ENCODE measurements at places on chromosomes 4 and X.

DNA sequence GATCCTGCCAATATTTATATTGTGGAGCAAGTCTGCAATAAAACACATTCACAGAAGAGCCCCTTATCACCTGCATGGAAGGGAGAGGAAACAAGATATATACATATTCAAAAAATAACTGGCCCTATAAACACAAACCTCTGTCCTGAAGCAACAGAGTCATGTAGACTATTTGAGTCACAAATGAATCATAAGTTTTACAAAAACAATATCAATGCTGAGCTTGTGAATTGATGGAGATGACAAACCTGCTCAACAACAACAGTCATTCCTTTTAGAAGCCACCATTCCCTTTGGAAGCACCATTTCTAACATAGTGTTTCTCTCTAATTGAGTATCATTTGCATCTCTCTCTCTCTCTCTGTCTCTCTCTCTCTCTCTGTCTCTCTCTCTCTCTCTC, 313.9 kb downstream of the MID1IP1 start:
- DNase-seq, result no peak

- no peak for DNase-seq
Measured at GRCh38 chr4:76696109-76696508, 201.8 kb downstream of the SOWAHB start.

GRCh38 chrX:12441381-12442128, 303.3 kb downstream of the FRMPD4 start:
- DNase-seq, result no peak

- DNase-seq, result no peak
Measured at GRCh38 chr4:158624889-158625478, 46.7 kb downstream of the C4orf46 start.

- DNase-seq, result no peak
Measured at GRCh38 chr4:112956484-112956896, 93.0 kb upstream of the ANK2 start.

GRCh38 chr4:158929939-158930638, 161.3 kb downstream of the FNIP2 start:
- no peak for DNase-seq

DNA sequence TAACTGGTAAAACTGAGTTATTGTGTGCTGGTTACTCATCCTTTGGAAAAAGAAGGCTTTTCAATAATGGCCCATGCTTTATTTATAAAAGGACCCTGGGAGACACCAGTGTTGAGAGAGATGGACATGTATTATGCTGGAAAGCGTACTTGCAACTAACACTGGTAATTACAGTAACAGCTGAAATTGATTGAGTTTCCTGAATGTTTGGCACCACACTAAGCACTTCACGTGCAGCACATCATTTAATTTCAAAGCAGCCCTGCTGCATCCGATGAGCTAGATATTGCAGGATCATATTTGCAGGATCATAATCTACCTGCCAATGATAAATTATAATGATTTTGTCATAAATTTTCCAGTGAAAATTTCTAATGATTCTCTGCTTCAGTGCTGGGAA, 81.5 kb downstream of the QRFPR start:
- no peak for DNase-seq

DNA sequence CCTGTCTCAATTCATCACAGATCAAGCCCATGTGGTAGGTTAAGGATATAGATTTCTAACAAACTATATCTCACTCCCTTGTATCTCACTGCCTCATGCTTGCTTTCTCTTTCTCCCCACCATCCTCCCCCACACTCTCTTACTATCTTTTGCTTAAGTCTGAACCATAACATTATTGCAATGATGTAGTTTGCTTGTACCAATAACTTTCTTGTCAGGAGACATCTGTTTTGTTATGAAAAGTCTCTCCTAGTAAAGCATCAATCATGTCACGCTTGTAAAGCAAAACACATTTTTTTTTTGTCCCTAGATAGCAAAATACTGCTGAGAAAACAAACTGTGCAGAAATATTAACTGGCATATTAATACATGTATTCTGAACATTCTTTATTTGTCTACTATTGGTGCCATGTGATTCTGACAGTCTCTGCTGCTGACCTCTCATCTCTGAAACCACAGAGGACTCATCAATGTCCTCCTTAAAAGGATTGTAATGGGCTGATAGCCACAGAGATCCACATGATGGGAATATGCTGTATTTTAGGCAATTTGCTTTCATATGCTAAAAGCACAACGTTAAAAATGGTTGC, 217.5 kb downstream of the VEGFC start:
- no peak for DNase-seq

DNA sequence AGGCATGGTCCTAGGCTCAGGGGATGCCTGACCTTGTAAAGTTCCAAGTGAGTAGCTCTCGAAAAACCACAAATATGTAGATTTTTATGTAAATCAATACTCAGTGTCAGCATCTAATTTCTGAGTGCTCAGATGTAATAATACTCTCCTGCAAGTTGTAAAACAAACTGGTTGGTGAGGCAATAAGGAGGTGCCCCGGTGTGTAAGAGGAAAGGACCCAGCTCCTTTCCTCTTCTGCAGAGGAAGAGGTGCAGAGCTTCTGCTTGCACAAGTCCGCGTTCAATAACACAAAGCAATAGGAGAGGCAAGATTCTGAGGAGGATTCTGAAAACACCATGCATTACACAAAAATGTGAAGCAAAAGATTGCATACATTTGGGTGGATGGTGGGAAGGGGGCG, 43.6 kb upstream of the ENPP6 start:
- DNase-seq, result no peak

DNA sequence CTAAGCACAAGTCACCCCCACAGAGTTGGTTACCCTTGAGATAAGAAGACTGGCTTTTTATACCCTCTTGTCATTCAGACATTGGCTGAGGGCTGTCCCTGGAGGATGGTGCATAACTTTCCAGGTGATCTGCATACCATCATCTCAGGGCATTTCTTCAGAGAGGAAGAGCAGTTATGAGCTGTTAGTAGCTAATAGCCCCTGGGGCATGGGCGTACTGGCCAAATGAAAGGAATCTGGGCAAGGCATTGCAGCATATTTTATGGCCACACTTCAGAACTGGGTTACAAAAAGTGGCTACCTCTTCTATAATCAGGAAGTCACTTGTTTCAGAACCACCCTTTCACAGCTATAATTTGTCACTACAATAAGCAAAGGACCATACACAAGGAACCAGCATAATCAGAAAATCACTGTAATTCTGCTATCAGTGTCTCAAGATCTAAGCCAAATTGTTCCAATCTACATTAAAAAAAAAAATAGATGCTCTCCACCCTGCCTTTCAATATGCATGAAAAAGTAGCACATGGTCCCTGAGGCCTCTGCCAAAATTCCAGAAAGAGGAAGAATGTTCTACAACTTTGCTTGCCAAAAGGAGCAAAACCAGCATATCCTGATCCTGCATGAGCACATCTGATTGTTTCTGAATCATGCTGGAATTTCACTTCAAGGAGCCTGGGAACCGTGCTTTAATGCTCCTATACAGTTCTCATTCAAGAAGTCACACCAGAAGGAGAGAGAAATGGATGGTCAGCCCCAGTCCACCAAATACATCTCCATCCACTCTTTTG, 92.0 kb downstream of the TMEM144 start:
- DNase-seq, result no peak

DNA sequence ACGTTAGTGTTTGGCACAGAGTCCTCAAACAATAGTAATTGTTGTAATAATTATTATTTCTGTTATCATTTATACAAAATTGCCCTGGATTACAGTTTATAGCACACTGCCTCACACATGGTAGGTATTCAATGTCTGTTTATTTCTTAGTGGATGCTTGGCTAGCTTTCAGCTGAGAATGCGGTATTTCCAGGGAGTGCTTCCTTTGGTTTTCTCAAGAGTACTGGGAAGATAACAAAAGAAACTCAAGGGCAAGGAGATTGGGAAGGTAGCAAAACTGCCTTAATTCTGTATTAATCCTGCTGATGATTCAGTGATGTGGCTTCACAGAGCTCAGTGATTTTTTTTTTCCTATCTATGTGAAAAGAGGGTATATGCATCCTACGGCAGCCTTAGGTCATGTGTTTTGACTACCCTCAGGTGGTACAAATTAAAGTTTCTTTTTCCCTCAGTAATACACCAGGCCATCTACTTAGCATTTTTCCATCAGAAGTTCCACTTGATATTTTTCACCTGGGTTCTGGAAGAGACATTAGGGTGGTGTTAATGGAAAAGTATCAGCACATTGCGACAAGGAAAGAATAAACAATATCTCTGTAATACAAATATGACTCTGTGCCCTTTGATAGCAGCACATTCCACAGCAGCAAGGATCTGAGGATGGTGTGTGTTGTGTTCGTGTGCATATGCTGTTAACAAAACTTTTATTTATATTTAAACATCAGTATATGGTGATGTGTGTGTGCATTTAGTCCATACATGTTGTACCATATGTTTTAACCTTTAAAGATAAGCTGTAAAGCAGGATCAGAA, 124.3 kb upstream of the RASGEF1B start:
- no peak for DNase-seq

- DNase-seq, result no peak
Measured at GRCh38 chr4:89657931-89658700, 178.8 kb downstream of the SNCA start.

GRCh38 chr4:109009909-109010308, 247.1 kb upstream of the ETNPPL start:
- no peak for DNase-seq

DNA sequence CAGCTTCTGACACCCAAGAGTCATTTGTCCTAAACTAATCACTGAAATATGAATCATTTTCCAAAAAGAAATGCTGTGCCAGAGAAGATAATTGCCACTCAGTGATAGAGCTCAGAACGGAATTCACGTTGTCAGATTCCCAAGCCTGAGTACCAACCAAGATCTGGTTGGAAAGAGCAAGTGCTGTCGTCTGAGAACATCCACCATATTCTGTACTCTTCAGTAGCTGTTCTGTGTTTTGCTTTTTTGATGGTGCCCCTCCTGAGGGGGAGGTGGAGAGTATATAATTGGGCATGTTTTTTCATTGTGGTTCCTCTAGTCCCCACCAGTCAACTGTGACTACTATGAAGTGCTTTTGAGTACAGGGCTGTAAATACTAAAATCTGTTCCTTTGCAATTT, 13.2 kb downstream of the RUFY3 start:
- DNase-seq, result no peak

DNA sequence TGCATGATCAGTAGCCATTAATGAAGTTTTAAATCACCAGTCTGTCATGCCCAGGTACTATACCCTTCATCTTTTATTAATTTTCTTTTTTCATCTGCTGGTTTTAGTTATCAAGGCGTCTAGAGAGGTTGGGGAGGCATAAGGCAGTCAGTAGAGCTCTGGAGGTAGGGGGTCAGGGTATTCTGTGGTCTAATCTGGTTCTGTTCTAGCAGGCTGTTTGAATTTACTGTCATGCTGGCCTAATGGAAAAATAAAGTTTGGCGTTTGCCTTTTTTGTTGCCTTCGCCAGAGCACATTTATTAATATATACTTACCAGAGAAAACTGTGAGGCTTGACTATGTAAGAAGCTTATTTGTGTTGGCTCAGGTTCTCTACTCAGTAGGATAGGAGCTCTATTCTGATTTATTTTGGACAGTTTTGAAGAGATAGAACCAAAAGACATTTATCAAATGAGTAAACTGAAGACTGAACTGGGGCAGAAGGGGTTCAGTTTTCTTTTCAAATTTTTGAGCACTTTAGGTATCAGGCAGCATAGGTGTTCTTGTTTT, 46.9 kb downstream of the TMEM131L start:
- no peak for DNase-seq

- DNase-seq, result no peak
Measured at GRCh38 chr4:102295153-102295862, 50.0 kb downstream of the SLC39A8 start.

DNA sequence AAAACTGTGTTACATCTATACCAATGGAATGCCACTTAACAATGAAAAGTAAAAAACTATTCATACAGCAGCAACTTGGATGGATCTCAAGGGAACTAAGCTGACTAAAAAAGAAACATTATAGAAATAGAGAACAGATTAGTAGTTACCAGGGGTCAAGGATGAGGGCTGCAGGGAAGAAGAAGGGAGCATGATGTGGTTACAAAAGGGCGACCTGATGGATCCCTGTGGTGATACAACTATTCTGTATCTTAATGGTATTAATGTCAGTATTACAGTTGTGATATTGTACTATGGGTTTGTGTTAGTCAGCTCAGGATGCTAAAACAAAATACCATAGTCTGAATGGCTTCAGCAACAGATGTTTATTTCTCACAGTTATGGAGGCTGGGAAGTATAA, 190.7 kb downstream of the ZNF674 start:
- no peak for DNase-seq

DNA sequence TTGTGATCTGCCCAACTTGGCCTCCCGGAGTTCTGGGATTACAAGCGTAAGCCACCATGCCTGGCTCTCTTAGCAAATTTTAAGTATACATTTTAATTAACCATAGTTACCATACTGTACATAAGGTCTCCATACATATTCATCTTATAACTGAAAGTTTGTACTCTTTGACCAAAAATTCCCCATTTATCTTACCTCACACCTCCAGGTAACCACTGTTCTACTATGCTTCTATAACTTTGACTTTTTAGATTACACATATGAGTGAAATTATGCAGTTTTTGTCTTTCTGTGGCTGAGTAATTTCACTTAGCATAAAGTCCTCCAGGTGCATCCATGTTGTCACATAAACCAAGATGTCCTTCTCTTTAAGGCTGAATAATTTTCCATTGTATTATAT, 17.4 kb downstream of the C4orf51 start:
- DNase-seq, result no peak

DNA sequence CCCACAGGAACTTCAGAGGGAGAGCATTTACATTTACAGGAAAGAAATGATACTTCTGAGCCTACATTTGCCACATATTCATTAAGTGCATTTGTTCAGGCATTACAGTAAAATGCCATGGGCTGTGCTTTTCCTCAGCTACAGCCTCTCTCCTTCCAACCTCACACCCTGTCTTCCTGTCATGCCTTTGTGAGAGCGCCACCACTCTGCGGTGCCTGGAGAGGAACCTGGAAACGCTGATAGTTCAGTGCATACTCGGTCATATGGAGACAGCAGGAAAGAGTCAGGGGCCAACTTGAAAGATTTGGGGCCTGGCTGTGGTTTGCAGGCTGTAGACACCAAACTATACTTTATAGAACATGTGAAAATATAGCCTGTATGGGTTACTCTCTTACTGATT, 40.5 kb downstream of the NFKB1 start:
- DNase-seq, result no peak

GRCh38 chrX:133970076-133970475, 15.3 kb downstream of the GPC3 start:
- no peak for DNase-seq

GRCh38 chrX:108557580-108557979, 117.9 kb downstream of the COL4A5 start:
- no peak for DNase-seq

Data from GM18507 (cell line).